Stimulated activated CD8-positive, alpha-beta memory T cell treated with anti-CD3 and anti-CD28 coated beads, Interleukin-15, amount 100 ng/mL, for 24 hours (primary cell): ENCODE measurements at places on chromosomes 2 and 18.

DNA sequence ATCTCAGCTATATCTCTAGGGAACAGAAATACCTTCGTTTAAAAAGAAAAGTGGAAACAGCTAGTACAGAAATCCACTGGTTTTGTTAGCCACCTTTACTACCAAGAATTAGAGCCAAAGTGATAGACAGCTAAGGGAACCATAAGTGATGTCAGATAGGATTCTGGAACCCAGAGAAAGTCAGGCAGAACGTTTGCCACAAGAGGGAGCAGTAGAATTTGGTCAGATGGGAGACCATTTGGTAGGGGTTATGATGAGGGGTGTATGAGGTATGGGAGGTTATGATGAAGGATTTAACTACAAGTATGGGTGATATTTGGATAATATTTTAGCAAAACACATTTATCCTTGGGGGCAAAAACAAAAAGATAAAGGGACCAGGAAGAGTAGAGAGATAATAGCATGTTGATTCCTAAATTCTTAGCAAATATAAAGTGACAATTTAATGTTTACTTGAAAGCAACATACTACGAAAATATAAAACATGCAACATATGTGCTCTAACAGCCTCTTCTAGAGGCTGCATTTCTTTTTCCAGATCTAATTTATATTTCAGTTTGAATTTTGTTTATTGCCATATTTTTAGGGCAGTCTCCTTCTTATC, 3.3 kb downstream of the SLC8A1 start:
- no peak for DNase-seq

GRCh38 chr2:144426355-144426754, 93.6 kb downstream of the ZEB2 start:
- no peak for DNase-seq

- DNase-seq: no peak
Measured at GRCh38 chr2:134682726-134683125, 36.1 kb downstream of the TMEM163 start.

DNA sequence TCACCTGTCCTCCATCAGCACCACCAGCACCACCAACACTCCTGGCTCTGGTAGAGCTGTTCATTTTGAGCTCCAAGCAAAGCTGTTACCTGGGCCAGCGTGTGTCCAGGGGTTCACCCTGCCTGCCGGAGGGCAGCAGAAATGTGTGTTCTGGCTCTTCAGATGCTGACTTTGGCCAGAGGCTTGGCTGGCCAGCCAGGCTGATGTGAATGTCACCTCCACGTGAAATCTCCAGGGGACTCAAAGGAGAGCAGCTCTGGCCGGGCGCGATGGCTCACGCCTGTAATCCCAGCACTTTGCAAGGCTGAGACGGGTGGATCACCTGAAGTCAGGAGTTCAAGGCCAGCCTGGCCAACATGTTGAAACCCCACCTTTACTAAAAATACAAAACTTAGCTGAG, 33.5 kb downstream of the CIB4 start:
- no peak for DNase-seq

DNA sequence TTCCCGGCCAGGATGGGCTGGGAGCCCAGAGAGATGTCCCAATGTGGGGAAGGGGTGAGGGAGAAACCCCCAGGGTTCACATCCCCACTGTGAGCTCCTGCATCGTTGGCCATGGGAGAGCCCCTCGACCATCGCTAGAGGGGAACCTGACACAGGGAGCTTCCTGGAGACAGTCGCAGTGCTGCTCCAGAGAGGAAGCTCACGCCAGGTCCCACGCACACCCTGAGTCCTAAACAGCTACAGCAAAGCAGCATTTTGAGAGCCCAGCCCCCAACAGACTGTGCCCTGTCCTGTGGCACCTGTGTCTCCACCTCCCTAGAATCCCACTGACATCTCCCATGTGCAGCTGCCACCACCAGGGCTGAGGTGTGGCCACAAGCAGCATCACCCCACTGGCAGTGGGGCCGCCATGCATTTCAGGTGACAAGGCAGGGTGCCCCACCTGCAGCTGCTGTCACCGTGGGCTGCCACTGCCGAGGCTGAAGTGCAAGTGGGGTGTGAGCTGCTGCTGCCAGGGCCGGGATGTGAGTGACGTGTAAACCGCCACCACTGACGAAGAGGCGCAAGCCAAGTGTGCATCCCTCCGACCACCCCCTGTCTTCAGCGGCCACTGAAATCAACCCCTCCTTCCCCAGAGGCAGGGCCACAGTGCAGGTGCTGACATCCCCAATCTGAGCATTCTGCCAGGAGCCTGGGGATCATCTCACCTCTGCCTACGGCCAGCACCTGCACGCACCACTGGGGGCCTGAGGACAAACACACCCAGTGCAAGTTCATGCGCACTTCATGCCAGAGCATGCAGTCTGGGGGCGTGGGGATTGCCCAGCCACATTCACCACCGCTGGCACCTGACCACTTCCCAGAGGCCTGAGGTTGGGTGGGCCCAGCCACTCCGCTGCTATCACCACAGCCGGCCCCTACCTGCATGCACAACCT, 467.7 kb upstream of the SALL3 start:
- DNase-seq: no peak

DNA sequence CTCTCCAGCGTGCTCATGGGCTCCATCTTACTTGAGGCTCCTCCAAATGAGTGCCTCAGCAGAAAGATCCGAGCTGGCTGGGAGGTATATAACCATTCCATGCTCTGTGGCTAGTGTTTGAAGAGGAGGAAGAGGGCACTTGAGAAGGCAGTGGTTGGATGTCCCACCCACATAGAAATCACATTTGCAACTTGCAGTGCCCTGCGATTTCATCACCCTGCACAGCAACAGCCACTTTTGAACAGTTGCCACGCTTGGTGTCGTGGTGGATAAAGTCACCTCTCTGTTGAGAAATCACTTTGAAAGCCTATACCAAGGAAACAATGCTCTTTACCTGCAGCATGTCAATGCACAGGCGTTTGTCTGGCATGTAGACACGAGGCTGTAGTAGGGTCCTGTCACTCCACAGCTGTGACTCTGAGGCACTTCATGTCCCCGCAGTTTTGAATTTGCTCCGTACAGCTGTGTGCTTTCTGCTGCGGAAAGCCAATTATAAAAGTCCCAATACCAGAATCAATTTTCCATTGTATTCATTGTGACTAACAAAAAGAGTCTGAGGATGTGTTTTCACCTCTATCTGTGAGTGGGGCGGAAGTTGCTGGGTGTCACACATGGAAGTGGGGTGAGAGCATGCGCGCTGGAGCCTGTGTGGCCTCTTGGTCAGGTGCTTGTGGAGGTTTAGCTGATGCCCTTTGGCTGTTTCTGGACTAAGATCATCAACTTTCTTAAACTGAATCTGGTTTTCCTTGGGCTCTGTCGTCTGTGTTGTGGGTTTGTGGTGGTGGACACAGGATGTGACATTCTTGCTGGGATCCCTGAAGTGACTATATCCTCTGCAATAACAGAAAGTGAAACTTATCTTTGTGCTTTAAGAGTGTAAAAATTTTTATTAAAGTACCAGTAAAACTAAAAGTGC, 2.8 kb downstream of the CNDP2 start:
- peak; percentile 49 for DNase-seq

- DNase-seq: no peak
Measured at GRCh38 chr2:165594231-165594934, 124.9 kb downstream of the CSRNP3 start.

DNA sequence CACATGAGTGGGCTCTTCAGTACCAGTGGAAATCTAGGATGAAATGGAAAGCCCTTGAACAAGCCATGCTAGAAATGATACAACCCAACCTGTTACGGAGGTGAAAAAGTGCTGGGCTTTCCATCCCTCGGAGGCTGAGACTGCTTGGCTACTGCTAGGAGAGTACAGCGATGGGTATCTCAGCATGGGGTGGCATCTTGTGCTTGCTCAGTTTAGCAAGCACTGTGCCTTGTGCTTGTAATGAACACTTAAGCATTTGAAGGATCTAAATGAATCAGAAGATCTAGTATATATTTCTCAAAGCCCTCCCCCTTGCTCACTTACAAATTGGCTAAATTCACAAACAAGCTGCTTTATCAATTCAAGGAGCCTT, 44.3 kb upstream of the EHBP1 start:
- DNase-seq: no peak

DNA sequence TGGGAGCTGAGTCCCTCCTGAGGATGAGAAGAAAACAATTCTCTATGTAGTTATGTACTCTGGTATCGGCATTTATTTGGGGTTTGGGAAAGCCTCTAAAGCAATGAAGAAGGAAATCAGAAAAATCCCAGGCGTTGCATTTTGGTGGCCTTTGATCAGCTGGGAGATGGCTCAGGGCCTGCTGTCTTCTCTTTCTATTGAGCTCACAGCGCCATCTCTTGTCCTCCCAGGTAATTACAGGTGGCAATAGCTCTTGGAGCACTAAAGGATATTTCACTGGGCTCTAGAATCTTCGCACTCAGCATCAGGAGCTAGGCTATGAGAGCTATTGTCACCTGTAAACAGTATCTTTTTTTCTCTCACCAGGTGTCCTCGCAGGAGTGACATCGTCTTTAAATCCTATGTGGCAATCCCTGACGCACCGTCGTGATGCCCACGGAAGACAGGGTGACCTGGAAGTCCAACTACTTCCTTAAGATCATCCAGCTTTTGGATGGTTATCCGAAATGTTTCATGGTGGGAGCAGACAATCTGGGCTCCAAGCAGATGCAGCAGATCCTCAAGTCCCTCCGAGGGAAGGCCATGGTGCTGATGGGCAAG, 76.1 kb upstream of the PMAIP1 start:
- no peak for DNase-seq

DNA sequence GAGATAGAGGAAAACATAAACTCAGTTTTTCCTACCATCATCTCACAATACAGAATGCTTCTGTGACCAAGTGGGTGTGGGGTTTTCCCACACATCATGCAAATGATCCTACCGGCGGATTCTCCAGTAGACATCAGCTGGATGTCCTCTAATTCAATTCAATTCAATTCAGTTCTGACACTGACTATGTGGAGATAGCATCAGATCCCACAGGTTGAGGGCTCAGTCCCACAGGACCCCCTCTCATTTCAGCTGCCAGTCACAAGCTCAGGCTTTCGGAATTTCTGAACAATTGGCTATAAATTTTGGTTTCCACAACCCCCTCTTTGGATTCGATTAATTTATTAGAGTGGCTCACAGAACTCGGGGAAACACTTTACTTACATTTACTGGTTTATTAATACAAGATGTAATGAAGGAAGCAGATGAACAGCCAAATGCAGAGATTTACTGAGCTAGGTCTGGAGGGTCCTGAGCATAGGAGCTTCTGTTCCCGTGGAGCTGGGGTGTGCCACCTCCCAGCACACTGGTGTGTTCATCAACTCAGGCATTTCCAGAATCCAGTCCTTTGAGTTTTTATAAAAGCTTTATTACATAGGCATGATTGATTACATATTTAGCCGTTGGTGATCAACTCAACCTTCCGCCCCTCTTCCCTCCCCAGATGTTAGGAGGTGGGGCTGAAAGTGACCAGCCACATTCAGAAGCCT, 350.1 kb downstream of the MYCN start:
- DNase-seq: no peak

- DNase-seq: no peak
Measured at GRCh38 chr2:118850901-118851415, 3.5 kb upstream of the EN1 start.

DNA sequence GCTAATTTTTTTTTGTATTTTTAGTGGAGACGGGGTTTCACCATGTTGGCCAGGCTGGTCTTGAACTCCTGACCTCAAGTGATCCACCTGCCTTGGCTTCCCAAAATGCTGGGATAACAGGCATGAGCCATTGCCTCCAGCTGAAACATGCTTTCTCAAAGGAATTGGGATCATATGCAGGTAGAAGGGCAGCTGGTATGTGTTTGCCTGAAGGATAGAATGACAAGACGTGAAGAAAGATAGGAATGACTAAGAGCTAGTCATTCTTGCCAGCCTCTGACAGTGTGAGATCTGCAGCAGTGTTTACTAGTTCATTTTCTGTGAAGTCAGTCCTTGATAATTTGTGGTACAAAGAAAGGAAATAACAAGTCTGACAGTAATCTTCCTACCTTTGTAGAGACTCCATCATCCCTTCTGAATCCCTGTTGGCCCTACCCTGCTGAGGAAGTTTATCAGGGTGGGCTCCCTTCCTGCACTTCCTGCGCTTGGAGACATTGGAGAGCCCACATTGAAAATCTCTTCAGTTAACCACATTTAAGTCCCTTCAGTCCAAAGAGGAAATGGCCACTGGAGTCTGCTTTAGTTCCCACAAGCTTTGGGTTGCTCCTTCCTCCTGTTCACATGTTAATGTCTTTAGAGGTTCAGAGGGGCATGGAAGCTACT, 14.7 kb downstream of the CFLAR start:
- DNase-seq: no peak
